ENCODE measurements at places on chromosomes 6 and 20. TPM values are rescaled to one million over a fixed set of nuclear protein-coding genes. Genes with fewer than 3 reads are reported as not detected.
A peak's percentile ranks its signal among the peaks of the same experiment; 100 is the strongest.

Gene TRDN
- total RNA-seq: 0.51 TPM

Gene TFAP2A
- total RNA-seq: 5.0 TPM

Gene LINC00237
- total RNA-seq: not detected

Gene PDYN
- not detected for total RNA-seq

- no peak for DNase-seq
Observed at GRCh38 chr6:20448828-20449227, 47.1 kb downstream of the E2F3 start.

DNA sequence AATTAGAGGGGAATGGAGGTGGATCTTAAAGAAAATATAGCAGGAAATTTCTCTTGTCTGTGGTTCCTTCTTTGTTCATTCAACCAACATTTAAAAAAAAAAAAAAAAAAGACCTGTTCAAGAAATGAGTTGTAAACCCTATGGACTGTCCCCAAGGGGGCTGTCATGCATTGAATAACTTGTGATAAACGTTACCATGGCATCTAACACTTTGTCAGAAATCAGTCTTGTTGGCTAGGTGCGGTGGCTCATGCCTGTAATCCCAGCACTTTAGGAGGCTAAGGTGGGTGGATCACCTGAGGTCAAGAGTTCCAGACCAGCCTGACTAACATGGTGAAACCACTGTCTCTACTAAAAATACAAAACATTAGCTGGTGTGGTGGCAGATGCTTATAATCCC, 381.7 kb downstream of the BCKDHB start:
- DNase-seq: no peak

DNA sequence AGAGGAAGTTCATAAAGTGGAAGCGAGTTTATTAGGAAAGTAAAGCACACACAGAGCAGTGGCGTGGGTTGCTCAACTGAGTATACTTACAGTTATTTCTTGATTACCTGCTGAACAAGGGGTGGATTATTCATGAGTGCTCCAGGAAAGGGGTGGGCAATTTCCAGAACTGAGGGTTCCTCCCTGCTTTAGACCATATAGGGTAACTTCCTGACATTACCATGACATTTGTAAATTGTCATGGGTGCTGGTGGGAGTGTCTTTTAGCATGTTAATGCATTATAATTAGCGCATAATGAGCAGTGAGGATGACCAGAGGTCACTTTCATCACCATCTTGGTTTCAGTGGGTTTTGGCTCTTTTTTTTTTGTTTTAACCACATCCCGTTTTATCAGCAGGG, 29.8 kb downstream of the PDYN start:
- no peak for DNase-seq

DNA sequence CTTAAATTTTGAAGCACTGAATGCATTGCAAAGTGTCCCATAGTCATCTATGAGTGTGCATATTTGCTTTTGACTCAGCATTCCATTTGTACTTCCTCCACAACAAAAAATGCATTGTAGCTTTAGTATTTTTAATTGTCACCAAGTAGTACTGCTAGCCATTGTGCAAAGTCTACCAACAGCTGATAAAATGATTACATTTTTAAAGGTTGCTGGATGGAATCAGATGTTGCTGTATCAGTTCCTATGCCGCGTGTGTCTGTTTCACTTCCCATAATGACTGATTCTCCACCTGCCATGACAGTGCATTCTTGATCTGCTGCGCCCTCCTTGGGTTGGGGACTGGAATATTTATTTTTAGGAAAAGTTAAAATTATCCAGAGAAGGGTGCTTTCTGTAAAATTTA, 41.2 kb downstream of the SLX4IP start:
- DNase-seq: no peak

DNA sequence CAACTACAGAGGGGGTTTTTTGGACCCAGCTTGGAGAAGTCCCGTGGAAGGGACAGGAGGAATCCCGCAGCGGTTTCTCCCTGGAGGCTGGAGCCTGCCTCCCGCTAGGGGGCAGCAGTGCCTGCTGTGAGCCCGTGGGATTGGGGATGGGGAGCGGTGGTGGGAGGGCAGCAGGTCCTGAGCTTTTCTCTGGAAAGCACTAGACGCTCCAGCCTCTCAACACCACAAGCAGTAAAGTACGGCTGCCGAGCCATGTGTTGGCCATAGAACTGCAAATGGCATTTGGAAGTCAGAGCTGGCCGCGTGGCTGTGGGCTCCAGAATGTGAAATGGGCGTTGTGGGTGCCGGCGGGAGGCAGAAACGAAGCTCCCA, 47.8 kb downstream of the GMPR start:
- DNase-seq: peak; percentile 29

GRCh38 chr6:10030942-10031537, 383.8 kb downstream of the TFAP2A start:
- no peak for DNase-seq

- no peak for DNase-seq
Observed at GRCh38 chr6:30926644-30927043, 5.3 kb downstream of the SFTA2 start.

DNA sequence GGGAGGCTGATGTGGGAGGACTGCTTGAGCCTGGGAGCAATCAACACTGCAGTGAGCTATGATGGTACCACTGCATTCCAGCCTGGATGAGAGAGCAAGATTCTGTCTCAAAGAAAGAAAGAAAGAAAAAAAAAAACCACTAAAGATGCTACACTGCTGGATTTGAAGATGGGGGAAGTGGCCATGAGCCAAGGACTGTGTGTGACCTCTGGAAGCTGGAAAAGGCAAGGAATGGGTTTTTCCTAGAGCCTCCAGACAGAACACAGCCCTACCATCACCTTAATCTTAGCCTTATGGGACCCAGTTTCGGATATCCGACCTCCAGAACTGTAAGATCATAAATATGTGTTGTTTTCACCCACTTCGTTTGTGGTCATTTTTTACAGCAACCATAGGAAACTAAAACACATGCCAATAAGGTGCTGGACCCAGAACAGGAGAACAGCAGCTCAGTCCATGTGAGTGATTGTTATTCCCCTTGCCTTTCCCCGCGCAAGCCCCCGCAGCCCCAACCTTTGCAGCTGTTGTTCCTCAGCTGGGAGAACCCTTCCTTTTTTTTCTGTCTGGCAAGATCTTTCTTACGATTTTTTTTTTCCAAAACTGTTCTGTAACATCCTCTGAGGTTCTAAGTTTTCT, 11.1 kb upstream of the VAPB start:
- DNase-seq: no peak

All from H4 (cell line).